ENCODE measurements at places on chromosomes 11 and 22.

GRCh38 chr11:36265793-36266628 is 23.2 kb downstream of the COMMD9 start:
- DNase-seq, result peak; percentile 17

GRCh38 chr22:24446260-24446611 is 18.8 kb downstream of the ADORA2A start:
- no peak for DNase-seq

GRCh38 chr11:47603295-47603694 is 9.1 kb upstream of the C1QTNF4 start:
- DNase-seq, result no peak

GRCh38 chr11:69204246-69204940 is 48.7 kb downstream of the SMIM38 start:
- no peak for DNase-seq

- DNase-seq, result no peak
Measured at GRCh38 chr11:131408025-131408640, 37.7 kb downstream of the NTM start.

DNA sequence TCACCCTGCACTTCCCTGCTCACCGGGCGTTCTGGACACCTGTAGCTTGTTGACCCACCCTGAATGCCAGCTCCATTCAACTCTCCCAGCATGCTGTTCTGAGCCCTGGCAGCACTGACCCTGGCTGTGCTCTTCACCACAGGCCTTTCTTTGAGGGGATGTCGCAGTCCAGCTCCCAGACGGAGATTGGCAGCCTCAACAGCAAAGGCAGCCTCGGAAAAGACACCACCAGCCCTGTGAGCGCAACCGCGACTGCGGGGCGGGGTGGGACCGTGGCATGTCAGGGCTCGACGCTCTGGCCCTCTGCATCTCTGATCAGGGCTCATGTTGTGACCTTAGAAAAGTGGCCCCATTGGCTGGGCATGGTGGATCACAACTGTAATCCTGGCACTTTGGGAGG is 47.4 kb upstream of the RAB1B start:
- no peak for DNase-seq

DNA sequence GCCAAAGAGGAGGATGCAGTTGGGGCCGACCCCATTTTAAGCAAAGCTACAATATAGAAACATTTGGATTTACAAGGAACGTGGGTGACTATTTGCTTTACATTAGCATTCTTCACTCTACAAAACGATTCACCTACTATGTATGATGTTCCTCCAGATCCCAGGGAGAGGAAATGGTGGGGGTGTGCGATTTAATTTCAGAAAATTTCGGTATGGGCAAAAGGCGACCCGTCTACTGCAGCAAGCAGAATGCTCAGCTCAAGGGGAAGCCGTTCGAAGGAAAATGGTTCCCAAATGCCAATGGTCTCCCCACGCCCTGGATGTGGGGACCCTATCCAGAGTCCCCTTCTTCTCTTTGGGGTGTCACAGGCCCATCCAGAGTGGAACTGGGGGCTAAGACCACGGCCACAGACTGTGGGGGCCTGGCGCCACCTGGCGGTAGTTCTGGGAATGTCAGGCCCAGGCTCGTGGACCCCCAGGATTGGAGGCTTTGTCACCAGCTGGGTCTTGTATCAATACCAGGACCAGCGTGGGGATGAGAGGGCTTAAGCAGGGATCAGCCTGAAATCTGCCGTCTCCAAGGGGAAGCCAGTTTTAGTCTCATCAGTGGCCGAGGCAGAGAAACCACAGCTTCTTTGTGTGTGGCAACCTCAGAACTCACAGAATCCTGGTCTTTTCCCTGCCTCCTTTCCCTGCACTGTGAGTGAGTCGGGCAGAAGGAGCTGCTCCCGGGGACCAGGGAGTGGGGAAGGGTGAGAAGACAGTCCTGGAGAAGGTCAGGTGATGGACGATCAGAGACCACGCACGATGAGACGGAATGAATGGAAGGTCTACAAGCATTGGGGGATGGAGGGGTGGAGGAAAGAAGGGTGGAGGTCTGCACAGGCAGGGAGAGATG is 8.4 kb downstream of the LRRC10B start:
- DNase-seq, result peak; percentile 23

DNA sequence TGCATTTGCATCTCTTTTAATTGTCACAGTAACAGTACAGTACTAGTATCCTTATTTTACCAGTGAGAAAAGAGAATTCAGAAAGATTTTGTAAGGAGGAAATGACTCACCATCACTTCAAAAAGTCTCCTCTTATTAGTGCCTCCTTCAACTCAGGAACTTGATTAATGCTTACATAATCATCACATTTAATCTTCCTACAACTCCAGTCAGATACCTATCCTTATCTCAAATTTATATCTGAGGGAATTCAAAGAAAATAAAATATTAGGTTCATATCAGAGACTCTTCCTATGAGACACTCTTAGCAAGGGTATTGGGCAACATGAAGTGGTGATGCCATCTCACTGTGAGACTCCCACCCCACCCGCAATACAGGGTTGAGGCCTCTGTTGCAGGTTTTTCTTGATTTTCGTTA is 26.1 kb upstream of the CTSC start:
- DNase-seq, result no peak

DNA sequence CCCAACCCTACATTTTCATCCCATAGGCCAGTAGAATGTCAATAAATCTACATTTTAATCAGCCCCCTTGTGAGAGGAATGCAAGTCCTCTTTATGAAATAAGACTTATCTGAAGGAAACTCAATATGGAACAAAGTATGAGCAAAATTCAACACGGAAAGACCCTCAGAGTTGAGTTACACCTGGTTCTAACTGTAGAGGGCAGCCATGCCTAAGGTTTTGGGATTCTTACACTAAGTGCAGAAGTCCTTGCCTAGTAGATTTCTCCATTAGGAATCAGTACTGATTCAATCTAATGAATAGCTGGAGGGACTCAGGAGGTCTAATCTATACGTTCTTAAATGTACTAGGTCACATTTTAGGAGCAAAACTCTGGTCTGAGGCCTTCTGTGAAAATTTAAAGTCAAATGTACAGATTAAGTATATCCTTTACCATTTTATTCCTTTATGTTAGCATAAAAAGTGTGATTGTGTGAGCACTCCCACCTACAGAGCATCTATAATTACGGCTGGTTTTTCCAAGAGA is 904.5 kb downstream of the DLG2 start:
- DNase-seq, result no peak

- DNase-seq, result no peak
Measured at GRCh38 chr11:76658651-76659650, 11.6 kb downstream of the LRRC32 start.

GRCh38 chr22:47168900-47169800 is 406.7 kb downstream of the TBC1D22A start:
- no peak for DNase-seq

DNA sequence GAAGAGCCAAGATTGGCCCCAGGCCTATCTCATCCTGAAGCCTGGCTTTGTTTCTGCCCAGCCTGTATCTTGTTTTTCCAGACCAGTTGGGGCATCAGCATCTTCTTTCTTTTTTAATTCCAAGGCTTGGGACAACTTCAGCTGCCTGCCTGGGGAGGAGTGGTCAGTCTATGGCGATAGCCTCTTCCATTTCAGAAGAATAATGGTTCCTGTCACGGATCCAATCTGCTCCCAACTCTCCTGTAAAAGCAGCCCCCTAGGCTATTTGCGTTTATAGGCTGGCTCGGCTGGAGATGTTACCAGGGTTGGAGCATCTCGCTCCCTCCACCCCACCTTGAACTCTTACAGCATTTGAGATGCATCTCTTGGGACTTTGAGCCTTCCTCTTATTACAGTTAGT is 145.2 kb upstream of the CADM1 start:
- DNase-seq, result no peak

GRCh38 chr11:114191893-114192292 is 104.3 kb upstream of the NNMT start:
- DNase-seq, result no peak

GRCh38 chr22:35972559-35972958 is 56.1 kb downstream of the RBFOX2 start:
- no peak for DNase-seq

- DNase-seq, result no peak
Measured at GRCh38 chr11:102780491-102780918, at the start of gene MMP10. Gene MMP10, minus strand, starts transcription at chr11:102780628. Its CDS starts 37 bp downstream, at chr11:102780591.

- no peak for DNase-seq
Measured at GRCh38 chr11:37353192-37353591, 755.2 kb upstream of the RAG2 start.

- no peak for DNase-seq
Measured at GRCh38 chr11:9461760-9462134, 935 bp downstream of the ZNF143 start.

GRCh38 chr11:43392713-43393112 is 34.0 kb downstream of the TTC17 start:
- DNase-seq, result no peak

DNA sequence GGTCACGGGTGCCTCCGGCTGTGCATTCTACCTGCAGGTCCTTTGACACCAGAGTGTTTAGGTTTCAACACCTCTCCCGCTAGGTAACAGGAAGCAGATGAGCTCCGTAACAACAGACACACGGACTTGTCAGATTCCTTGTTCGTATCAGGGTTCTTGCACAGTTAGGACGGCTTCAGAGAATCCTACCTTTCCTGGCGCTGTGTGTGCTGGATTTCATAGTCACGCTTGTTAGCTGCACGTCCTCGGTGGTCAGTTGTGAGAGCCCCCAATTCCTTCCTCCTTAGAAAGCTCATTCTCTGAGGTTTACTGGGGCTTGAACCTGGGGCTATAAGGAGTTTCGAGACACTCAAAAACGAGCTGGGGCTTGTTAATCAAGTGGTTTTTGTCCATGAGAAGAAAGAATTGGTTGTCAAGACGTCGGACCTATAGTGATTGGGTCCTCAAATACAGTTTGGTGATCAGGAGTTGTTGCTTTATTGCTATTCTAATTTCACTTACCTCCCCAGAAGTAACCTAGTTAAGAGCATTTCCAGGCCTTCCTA is 664 bp downstream of the DDB2 start:
- DNase-seq, result no peak

DNA sequence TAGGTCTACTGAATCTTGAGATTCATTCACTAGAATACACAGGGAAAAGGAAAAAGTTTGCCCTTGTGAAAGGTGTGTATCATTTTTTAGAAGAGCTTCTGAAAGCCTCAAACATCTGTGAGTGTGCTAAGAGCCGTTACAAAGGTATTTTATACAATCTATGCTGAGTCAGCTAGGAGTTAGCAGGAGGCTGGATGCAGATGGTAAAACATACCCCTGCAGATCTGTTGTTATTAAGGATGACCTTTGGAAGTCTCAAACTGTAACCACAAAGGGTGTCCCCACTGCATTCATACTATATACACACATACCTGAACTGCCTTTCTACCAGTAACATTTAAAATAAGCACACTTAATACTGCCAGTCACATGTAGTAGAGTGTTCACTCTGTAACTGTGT is 8.4 kb upstream of the C11orf91 start:
- DNase-seq, result no peak

GRCh38 chr11:36478700-36479329 is 31.3 kb downstream of the TRAF6 start:
- no peak for DNase-seq

DNA sequence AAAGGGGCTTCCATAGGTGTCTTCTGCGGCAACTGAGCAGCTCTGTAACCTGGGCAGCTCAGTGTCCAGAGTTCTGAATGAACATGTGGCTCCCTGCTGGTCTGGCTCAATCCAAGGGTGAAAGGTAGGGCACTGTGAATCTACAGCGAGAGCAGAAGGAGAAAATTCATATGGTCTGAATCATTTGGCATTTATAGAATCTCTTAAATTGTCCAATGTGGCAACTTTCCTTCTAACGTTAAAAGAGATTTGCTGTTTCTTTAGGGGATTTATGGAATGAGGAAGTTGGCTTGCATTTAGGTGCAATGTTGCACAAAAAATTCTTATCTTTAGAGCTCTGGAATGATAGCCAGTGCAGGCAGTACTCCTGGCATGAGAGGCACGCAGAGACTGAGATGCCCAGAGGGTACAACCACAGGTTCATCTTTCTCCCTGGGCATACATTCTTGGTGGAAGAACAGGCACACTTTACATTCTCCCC is 17.0 kb downstream of the ATXN10 start:
- no peak for DNase-seq

GRCh38 chr11:9565822-9566560 is 7.5 kb upstream of the WEE1 start:
- DNase-seq, result peak; percentile 68

DNA sequence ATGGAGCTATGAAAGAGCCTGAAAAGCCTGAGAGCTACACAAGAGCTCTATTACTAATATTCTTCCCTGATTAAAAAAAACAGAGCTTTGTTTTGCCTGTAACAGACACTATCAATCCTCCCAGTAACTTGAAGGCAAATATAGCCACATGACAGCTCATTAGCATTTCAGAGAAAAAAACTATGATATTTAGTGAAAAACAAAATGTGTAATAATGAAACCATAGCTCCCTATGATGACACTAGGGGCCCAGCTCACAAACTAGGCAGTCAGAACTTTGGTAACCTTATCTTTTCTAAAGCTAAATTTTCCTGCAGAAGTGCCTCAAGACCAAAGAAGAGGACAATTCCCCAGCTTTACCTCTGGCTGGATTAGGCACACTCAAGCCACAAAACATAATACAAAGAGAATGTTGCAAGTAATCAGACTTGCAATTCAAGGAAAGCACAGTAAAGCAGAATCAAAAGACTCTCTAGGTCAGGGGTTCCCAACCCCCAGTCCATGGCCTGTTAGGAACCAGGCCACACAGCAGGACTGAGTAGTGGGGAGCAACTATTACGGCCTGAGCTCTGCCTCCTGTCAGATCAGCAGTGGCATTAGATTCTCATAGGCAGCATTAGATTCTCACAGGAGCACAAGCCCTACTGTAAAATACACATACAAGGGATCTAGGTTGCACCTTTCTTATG is 53.3 kb downstream of the MRTFA start:
- DNase-seq, result no peak

Data from stimulated activated CD8-positive, alpha-beta memory T cell treated with anti-CD3 and anti-CD28 coated beads, Interleukin-7, amount 100 ng/mL, for 48 hours (primary cell).